Stimulated activated CD4-positive, alpha-beta T cell treated with anti-CD3 and anti-CD28 coated beads, Interleukin-1b, Interleukin-23, amount 100 ng/mL, for 4 hours (primary cell): ENCODE measurements at places on chromosomes 1 and 21.

DNA sequence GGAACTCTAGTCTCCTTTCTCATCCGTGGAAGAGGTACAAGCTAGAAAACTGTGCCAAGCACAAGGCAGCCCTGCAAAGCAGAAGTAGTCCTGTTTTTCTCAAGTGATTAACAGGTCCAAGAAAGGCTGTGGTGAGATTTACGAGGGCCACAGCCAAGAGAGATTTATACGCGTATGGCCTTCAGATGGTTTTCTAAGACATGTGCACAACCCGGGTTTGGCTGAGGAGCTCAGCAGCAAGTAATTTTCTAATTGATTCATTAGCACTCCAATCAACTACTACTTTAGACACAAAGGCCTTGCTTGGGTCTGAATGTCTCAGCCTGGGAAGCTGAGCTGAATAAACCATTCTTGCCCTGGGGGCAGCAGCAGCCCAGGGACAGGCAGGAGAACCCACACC lies 55.8 kb downstream of the SSBP3 start:
- no peak for DNase-seq

- no peak for DNase-seq
Measured at GRCh38 chr1:41809692-41810091, 109.0 kb downstream of the HIVEP3 start.

GRCh38 chr1:87794788-87795614 lies 466.3 kb downstream of the LMO4 start:
- DNase-seq: no peak

- DNase-seq: no peak
Measured at GRCh38 chr21:37869661-37870060, 46.6 kb downstream of the KCNJ6 start.

GRCh38 chr21:32282992-32283391 lies 4.1 kb upstream of the MIS18A start:
- no peak for DNase-seq
